ENCODE measurements at places on chromosomes 7 and 10. TPM values are rescaled to one million over a fixed set of nuclear protein-coding genes. Genes with fewer than 3 reads are reported as not detected.

Gene CREB5
- total RNA-seq, result 6.5 TPM

Gene GBX1
- not detected for total RNA-seq

Gene CRYGN
- 0.14 TPM for total RNA-seq

Gene PDSS1
- 8.3 TPM for total RNA-seq

Gene ST8SIA6
- 0.85 TPM for total RNA-seq

Gene DOCK1
- total RNA-seq, result 95.3 TPM

Gene YKT6
- total RNA-seq, result 87.1 TPM

Gene SPAG6
- total RNA-seq, result not detected
